IPS DF 6.9 (cell line): ENCODE measurements at places on chromosomes 2 and 18.

DNA sequence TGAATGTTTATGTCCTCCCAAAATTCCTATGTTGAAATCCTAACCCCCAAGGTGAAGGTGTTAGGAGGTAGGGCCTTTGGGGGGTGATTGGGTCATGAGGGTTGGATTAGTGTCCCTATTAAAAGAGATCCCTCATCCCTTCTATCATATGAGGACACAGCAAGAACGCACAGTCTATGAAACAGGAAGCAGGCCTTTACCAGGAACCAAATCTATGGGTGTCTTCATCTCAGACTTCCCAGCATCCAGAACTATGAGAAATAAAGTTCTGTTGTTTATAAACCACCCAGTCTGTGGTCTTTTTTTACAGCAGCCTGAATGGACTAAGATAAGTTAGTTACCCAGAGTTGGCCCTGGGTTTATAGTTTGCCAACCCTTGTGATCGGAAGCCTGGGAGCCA, 153.1 kb downstream of the INO80D start:
- no peak for DNase-seq

DNA sequence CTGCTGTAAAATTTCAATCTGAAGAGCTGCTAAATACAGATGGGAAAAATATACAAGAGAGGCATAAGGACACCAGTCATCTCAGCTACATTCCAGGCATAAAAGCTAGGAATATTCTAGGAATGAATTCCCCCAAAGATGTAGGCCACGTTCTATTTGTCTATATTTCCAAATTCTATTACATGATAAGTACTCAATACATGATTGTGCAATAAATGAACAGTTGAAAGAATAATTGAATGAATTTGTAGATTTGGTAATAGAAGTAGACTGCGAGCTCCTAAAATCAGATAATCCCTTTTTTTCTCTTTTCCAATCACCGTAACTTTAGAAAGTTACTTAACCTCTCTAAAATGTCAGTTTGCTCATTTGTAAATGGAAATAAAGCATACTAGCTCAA, 48.5 kb upstream of the KCNH7 start:
- no peak for DNase-seq

- DNase-seq = no peak
Measured at GRCh38 chr2:215356948-215357461, 45.1 kb downstream of the ATIC start.

GRCh38 chr2:26235089-26235488, 9.3 kb downstream of the HADHA start:
- no peak for DNase-seq

- no peak for DNase-seq
Measured at GRCh38 chr2:184030989-184031388, 567.3 kb upstream of the ZNF804A start.

DNA sequence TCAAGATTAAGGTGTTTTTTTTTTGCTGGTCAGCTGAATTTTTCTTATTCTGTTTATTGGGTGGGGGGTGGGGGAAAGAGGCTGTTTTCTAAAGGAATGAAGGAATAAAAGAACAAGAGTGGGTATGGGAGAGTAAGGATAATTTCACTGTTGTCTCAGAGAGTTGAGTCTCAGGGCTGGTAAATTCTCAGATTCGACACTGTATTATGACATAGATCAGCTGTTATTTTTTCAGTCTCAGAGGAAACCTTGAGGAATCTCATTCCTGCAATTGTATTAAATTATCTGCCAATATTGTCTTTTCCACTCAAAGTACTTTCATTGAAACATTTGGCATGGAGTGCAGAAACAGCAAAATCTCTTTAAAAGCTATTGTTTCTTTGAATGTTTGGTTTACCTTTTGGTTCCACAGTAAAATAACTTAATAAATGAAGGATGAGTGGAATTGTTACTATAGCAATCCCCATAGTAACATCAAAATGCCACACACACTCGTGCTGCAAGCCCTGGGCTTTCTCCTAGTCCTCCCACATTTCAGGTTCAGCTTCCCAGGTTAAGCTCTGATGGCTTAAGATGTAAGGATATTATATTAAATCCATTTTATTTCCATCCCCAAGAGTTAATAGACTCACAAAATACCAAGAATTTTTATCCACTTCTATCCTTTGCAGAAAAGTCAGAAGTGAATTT, 478.7 kb upstream of the TCF4 start:
- DNase-seq = no peak
